ENCODE measurements at places on chromosomes 12 and 14.

DNA sequence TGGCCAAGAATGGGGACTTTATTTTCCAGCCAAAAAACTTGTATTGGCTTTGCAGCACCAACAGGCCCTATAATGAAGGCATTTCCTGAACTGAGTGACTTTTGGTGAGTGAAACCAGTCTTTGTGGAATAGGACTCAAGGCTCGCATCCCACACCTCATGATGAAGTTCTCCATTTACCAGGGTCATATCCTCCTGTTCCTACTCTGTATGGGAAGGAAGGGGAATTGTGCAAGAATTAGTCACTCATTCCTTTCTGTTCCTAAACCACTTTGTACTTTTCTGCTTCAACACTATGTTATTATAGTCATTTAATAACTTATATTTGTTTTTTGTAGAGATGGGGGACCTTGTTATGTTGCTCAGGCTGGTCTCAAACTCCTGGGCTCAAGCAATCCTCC, 2.3 kb upstream of the SPATS2 start:
- no peak overlapping the region for H3K27ac ChIP-seq
- H3K4me3 ChIP-seq, result no peak overlapping the region
- H3K4me1 ChIP-seq, result peaks cover 35% of the 10 kb centered on the region
- H3K36me3 ChIP-seq, result no peaks in the 10 kb centered on the region
- H3K27me3 ChIP-seq, result no peaks in the 10 kb centered on the region
- no peak for DNase-seq

DNA sequence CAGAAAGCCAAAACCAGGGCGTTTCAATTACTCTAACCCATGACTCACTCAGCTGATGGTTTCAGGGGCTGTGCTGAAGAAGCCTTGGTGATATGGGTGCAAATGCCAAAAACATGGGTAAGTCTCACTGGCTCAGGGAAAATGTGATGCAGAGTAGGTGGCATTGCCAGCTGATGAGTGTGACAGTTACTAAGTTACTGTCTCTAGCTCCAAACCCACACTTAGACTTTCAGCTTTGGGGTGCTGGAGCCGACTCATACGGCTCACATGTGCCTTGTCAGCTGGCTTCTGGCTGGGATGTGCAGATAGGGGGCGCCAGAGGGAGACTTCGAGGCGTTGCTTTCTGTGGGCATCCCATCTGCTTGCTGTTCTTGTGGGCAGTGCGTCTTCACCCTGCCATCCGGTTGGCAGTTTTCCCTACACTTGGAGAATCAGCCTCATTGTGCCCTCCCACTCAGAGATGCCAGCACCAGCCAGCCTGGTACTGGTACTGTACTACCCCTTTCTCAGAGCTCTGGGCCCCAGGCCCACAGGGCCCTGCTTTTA, 11.1 kb upstream of the KRT7 start:
- peak; percentile 45 for DNase-seq
- H3K4me3 ChIP-seq, result no peak overlapping the region
- H3K4me1 ChIP-seq, result no peaks in the 10 kb centered on the region
- H3K27me3 ChIP-seq, result peaks cover 10% of the 10 kb centered on the region
- no peaks in the 10 kb centered on the region for H3K36me3 ChIP-seq

GRCh38 chr12:10175846-10176636, 2.8 kb upstream of the TMEM52B start:
- no peak overlapping the region for H3K4me3 ChIP-seq
- no peaks in the 10 kb centered on the region for H3K4me1 ChIP-seq
- DNase-seq, result no peak
- H3K36me3 ChIP-seq, result no peaks in the 10 kb centered on the region
- peaks cover 16% of the 10 kb centered on the region for H3K27me3 ChIP-seq

DNA sequence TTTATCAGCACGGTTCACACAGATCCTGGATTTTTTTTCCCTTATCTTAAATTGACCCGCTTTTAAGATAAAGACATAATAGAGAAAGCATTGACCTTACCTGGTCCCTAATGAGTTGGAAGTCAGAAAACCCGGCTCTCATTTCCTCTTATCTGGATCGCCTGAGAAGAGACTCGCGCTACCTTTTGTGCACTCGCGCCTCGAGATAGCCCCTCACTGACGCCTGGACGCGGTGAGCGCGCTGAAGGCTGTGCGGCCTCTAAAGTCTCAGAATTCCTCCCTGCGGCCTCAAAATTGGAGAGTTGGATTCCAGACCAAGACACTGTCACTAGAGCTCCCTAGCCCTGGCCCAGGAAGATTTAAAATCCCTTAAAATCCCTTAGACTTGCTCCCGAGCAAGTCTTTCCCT, 7.0 kb downstream of the NKX2-1 start:
- no peaks in the 10 kb centered on the region for H3K36me3 ChIP-seq
- H3K27ac ChIP-seq, result no peak overlapping the region
- H3K4me1 ChIP-seq, result no peaks in the 10 kb centered on the region
- no peak overlapping the region for H3K4me3 ChIP-seq

DNA sequence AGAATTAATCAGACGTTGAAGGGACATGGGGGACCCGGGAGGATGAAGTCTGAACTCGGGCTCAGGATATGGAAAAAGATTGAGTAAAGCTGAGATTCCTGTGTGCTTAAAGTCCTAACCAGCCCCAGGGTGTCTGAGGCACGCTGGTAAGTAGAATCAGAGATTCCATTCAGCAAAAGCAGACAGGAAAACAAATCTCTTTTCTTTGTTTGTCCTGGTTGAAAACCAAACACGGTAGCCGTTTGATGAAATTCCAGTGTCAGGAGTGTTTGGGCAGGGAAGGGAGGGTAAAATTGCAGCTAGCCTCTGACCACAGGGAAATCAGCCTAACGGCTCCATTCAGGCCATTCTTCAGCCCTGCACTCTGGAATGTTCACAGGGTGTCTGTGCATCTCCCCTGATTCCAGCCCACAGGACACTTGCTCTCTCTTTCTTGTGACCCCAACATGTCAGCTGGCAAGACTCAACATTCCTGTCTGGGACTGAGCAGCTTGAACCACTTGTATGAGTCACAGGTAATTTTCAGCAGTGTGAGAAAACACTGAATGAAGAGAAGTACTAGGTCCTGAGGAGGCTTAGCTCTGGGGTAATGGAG, 31.0 kb downstream of the NINJ2 start:
- no peak overlapping the region for H3K27ac ChIP-seq
- H3K27me3 ChIP-seq, result no peaks in the 10 kb centered on the region
- peaks cover 19% of the 10 kb centered on the region for H3K4me1 ChIP-seq
- no peaks in the 10 kb centered on the region for H3K36me3 ChIP-seq
- DNase-seq, result no peak

GRCh38 chr14:38790916-38791315, 312.1 kb downstream of the SEC23A start:
- DNase-seq, result no peak
- no peaks in the 10 kb centered on the region for H3K36me3 ChIP-seq
- no peak overlapping the region for H3K27ac ChIP-seq
- no peak overlapping the region for H3K4me3 ChIP-seq
- no peaks in the 10 kb centered on the region for H3K27me3 ChIP-seq

DNA sequence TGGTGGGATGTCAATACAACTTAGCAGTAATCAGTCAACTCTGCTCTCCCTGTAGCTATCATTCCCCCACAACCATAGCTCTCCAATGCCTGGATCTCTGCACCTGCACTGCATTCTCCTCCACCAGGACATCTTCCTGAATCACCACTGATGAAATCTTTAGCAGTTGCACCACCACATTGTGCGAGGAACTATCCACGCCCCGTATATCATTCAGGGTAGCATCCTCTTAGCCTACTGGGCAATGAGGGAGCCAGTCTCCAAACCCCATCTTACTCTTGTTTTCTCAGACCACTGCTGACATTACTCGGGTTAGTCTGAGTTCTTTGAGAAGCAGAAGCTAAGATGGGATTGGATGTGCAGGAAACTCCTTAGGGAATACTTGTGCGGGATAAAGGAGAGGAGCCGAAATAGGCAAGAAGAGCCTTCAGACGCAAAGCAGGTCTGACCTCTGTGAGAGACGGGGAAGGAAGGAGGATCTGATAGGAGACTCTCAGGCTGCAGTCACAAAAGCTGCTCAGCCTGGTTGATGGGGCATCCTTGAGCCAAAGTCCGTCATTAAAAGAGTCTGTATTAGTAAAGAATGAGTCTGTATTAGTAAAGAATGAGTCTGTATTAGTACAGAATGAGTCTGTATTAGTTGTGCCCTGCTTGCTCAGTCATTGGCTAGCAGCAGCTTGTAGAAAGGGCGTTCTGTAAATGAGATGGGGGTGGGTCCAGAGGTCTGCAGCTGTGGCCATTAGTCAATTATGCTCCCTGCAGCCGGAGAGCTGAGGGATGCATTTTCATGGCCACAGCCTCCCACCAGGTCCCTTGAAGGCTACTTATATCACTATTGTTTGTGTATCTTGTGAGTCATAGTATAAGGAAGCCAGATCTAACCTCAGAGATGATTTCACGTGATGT, 49.6 kb upstream of the RASSF3 start:
- H3K27ac ChIP-seq, result no peak overlapping the region
- no peaks in the 10 kb centered on the region for H3K36me3 ChIP-seq
- no peaks in the 10 kb centered on the region for H3K27me3 ChIP-seq
- H3K4me1 ChIP-seq, result no peaks in the 10 kb centered on the region

- no peak overlapping the region for H3K4me3 ChIP-seq
- H3K27me3 ChIP-seq, result no peaks in the 10 kb centered on the region
- DNase-seq, result peak; percentile 84
- H3K4me1 ChIP-seq, result peaks cover 21% of the 10 kb centered on the region
- H3K27ac ChIP-seq, result peak overlapping the region; percentile 45
These were observed 479.4 kb downstream of the VRK1 start for GRCh38 chr14:97276573-97276972.

GRCh38 chr12:106023039-106023438, 115.7 kb downstream of the NUAK1 start:
- H3K27me3 ChIP-seq, result no peaks in the 10 kb centered on the region
- H3K27ac ChIP-seq, result no peak overlapping the region
- H3K4me1 ChIP-seq, result no peaks in the 10 kb centered on the region
- H3K4me3 ChIP-seq, result no peak overlapping the region

Data from DND-41 (cell line).